ENCODE measurements at places on chromosomes 5 and 9.

DNA sequence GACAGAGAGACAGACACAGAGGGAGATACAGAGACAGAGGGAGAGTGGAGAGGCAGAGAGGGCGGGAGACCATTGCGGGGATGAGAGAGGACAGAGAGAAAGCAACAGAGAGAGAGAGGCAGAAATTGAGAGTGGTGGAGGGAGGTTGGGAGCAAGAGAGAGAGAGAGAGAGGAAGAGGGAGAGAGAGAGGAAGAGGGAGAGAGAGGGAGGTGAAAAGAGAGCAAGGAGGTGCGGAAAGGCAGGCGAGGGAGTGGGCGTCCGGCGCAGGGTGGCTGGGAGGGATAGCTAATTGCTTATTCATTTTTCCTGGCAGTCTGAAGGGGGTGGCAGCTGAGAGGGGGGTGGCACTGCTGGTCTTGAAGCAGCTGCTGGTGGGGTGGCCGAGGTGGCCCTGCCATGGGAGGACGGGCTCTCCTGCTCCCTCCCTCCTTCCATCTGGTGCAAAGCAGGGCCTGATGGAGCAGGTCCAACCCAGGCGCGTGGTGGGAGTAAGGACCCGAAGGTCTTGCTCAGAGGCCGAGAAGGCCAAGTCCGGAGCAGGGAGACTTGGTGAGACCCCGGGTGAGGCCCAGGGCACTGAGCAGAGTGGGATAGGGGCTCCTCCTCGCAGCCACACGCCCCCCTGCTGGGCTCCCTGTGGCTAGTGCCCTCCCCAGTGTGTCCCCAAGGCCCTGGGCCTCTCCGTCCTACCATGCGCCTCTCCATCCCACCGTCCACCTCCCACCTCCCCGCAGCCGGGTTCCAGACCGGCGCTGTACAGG lies 25.3 kb upstream of the RNU6ATAC start:
- DNase-seq: no peak

DNA sequence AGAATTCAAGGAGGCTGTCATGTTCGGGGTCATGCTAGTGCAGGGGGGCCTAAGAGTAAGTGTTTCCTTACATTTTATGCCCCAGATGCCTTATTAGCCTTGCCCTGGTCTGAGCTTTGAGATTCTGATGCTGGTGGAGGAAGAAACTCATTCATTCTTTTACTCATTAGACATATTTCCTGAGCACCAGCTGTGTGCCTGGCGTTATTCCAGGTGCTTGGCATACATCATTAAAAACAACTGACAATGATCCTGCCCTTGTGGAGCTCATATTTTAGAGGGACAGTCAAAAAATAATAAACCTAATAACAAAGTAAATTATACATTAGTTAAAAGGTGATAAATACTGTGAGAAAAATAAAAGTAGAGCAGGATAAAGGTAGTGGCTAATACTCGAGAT lies 138.9 kb upstream of the SGCD start:
- no peak for DNase-seq

GRCh38 chr9:126752881-126753670 lies 51.8 kb upstream of the ZBTB43 start:
- DNase-seq: no peak

DNA sequence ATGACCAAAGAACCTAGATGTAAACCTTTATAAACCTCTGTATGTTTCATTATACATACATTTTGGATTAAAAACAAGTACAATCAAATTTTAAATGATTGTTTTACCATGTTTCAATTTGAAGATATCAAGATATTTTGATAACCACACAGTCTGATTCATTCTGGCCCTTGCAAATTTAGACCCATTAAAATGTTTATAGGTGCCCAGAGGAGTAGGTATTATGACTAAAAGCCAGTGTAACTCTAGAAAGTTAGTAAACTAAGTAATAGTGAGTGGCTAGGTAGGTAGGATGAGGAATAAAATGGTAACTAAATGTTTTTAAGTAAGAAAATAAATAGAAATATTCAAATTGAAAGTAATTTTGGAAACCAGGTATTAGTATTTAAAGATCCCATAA lies 165.5 kb downstream of the PBX3 start:
- no peak for DNase-seq

DNA sequence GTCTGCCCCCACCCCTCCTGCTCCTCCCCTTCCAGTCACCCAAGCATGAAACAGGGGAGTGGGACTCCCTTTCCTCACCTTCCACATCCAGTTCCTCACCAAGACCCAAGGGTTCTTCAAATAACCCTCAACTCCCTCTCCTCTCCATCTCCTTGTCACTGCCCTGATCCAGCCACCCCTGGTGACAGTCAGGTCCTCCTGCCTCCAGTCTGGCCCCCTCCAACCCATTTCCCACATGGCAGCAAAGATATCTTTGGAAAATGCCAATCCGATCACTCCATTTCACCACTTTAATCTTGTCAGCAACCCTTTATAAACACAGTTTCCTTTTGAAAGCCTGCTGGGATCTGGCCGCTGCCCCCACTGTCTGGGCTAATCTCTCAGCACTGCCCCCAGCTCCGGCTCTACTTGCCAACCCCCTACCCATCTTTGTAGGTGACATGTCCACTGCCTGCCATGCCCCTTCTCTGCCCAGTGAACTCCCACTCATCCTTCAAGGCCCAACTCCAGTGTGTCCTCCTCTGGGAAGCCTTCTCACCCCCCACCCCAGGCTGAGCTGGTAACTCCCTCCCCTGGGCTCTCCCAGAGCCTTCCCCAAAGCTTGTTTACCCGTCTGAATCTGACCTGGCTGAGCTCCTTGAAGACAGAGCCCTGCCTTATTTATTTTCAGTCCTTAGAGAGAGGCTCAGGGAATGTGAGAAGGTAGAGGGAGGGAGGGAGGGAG lies 781 bp upstream of the MYOZ3 start:
- no peak for DNase-seq

Measured in astrocyte of the spinal cord (primary cell).